Activated naive CD8-positive, alpha-beta T cell treated with anti-CD3 and anti-CD28 coated beads, Interleukin-2, amount 50 U/mL, for 16 hours (primary cell): ENCODE measurements at places on chromosomes 11 and 22.

DNA sequence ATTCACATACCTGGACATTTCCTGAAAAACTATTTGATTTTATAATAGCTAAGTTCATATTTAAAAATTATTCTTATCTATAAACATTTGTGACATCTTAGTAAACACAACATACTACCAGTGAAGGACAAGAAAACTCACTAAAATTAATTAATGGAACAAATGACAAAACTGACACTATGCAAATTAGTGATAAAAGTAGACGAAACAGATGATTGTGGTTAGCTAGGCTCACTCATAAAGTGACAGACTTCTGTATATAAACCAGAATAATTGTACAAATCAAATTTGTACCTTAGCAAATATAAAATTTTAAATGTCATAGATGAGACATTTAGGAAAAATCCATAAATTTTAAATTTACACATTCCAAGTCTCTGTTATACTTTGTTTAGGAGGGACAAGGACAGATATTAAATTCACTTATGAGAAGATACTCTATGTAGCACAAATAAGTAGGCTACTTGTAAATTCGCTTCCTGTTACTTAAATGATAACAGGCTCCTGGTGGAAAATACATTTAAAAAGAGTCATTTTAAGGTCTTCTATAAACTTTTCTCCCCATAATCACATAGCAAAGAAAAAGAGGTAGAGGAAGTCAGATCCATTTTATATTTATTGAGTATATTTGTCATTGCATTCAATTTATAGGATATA, 81.2 kb downstream of the KIF18A start:
- no peak for DNase-seq

DNA sequence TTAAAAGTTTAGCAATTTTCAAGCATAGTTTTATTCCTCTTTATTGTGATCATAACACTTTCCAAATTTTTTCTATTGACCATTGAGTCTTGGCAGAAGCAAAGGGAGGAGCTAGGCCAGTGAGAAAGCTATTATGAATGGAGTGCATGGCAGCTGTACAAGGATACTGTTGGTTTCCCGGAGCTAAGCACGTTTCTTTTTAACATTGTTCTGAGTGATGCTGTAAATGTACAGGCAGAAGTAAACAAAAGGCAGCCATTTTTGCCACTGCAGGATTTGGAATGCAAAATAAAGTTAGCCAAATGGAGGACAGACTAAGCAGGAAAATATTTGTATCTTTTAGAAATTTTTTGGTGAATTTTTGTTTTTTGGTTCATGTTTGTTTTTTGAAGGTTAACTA, 16.2 kb downstream of the CBL start:
- DNase-seq: no peak

GRCh38 chr11:123694551-123694950, 40.1 kb upstream of the SCN3B start:
- DNase-seq: no peak

GRCh38 chr11:74710281-74710938, 20.8 kb downstream of the CHRDL2 start:
- no peak for DNase-seq

- DNase-seq: no peak
Observed at GRCh38 chr11:8706673-8707432, 24.3 kb downstream of the RPL27A start.

GRCh38 chr11:79173615-79174014, 267.2 kb downstream of the TENM4 start:
- no peak for DNase-seq

DNA sequence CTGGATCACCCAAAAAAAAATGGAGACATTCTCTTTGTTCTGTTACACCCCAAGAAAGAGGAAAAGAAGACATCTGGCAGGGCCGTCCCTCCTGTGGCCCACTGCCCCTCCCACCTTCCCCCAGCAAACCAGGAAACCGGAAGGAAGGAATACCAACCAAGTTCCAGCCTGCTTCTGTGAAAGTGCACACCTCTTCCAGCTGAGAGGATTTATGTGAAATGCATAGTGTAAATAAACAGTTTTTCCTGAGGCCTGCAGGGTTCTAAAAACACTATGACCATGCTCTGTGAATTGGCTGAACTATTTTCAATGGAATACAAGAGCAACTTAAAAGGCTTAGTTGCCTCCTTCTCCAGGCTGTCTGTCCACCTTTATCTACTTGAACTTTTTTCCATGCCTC, 50.0 kb upstream of the CHST1 start:
- no peak for DNase-seq

DNA sequence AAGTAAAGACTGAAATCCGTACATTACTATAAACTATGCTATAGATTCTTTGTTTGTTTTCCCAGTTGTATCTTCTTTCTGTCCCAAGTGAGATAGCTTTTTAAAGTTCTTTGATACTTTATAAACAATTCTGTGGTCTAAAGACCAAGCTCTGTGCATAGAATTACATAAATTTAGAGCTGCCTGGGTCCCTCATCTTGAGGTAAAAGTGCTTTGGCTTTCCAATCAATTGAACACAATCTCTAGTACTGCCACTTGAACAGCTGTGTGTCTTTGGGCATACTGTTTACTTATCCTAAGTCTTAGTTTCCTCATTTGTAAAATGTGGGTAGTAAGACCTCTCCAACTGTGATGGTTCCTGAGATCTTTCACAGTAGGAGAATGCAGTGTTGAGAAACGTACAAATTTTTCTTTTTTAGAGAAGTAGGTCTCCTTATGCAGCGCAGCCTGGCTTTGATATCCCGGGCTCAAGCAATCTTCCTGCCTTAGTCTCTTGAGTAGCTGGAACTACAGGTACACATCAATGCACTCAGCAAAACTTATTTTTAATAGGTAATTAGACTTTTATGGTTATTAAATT, 2.5 kb upstream of the EED start:
- no peak for DNase-seq

DNA sequence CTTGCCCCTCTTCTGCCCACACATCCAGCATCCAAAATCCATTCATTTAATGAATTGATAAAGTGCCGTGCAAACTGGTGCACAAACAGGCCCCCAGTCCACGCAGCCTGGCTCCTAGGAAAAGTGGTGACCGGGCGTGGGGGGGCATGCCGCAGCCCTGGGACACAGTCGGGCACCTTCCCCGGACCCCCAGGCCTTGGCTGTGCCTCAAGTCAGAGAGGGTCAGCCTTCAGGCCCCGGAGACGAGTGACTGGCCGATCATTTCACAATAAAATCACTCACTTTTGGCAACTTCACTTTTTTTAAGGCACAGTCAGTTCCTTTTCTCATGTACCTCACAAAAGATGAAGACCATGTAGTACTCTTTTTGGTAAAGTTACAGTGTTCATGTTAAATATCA, 8.0 kb downstream of the CDPF1 start:
- DNase-seq: no peak

- no peak for DNase-seq
Observed at GRCh38 chr11:45665206-45665932, at the start of gene CHST1. TSS of gene CHST1 (minus strand) at chr11:45665622. CDS start at chr11:45650923, 14,699 bp downstream.

GRCh38 chr22:19086417-19086816, 35.8 kb downstream of the DGCR2 start:
- DNase-seq: no peak

DNA sequence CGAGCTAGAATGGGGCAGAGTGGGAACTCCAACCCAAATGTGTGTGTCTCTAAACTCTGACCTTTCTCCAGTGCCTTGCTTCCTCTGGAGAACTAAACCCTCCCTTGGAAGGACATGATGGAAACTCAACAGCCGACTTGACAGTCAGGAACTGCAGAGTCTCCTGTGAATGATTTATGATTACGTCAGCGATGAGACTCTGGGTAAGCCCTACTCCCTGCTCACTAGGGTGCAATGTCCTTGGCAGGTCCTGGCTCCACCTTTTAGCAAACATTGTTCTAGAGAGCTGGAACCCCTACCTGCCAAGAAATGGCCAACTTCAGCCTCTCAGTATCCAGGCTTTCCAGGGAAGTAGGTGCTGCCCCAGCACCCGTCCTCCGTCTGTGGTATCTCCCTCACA, 96.1 kb upstream of the CD82 start:
- DNase-seq: no peak

DNA sequence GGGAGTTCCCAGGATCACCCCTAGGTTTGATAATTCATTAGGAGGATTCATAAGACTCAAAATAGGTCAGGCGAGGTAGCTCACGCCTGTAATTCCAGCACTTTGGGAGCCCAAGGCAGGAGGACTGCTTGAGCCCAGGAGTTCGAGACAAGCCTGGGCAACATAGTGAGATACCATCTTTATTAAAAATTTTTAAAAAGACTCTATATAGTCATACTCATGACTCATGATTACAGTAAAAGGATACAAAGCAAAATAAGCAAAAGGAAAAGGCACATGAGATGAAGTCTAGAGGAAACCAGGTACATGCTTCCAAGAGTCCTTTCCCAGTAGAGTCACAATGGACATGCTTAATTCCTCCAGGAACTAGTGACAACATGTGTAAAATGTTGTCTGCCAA, 13.9 kb upstream of the PTS start:
- DNase-seq: no peak

DNA sequence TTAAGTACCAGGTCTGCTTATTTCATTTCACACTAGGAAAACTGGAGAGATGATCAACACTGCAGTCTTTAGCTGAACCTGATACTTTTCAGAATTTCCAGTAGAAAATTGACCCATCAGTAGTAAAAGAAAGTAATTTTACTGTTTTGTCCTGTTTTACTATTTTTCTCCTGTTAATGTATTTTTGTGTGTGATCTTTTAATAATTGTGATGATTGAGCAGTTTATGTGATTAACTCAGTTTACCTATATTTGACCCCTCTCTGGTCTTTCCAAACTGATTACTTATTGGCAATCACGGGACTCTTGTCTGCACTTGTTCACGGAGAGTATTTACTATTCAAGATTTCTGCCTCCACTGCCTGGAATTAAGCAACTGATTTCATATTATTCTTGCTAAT, 546 bp upstream of the CYP2R1 start:
- no peak for DNase-seq

DNA sequence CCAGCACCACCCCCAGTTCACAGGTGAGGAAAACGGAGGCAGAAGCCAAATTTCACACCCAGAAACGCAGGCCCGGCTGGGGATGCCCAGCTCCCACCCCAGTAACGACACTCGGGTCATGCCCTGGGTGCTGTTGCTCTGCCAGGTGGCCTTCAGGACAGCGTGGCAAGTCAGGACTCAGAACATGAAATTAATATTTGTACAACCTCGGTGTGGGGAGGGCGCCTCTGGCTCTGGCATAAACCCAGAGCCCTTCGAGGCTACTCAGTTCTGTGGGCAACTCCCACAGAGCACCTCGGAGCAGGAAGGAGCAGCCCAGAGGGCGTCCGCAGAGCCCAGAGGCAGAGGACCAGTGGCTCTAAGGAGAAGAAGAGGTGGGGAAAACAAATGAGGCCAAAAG, 71.6 kb downstream of the CELSR1 start:
- no peak for DNase-seq

- DNase-seq: no peak
Observed at GRCh38 chr11:86587264-86588193, 84.9 kb downstream of the ME3 start.

GRCh38 chr11:34359548-34359891, 1.7 kb upstream of the ABTB2 start:
- no peak for DNase-seq

- DNase-seq: no peak
Observed at GRCh38 chr11:65864706-65865471, 4.7 kb downstream of the MUS81 start.

DNA sequence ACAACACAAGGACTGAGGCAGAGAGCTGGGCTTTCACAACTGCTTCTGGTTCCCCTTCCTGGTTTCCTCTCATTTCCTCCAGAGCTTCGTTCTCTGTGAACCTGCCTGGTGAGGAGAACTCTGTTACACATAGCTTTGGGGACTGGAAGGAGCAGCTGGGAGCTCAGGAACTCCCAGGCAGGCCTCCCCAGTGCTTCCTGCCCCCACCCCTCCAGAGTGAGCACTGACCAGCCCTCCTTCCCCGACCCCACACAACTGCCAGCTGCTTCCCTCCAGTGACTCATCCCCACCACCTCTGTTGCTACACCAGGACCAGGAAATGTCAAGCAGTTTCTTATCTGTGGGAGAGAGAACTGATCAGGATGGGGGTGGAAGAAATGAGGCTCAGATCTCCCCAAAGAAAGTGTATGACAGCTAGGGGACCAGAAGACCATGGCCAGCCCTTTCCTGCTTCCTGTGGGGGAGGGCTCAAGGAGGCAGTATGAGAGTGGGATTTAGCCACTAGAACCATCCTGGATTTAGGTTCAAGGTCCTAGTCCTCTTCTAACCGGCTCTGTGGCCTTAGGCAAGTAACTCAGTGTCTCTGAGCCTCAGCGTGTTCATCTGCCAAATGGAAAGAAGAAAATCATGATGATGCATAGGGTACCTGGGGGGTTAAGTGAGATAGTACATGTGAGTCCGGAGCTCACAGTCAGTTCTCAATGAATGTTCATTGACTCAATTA, 4.5 kb upstream of the TP53I11 start:
- DNase-seq: no peak

DNA sequence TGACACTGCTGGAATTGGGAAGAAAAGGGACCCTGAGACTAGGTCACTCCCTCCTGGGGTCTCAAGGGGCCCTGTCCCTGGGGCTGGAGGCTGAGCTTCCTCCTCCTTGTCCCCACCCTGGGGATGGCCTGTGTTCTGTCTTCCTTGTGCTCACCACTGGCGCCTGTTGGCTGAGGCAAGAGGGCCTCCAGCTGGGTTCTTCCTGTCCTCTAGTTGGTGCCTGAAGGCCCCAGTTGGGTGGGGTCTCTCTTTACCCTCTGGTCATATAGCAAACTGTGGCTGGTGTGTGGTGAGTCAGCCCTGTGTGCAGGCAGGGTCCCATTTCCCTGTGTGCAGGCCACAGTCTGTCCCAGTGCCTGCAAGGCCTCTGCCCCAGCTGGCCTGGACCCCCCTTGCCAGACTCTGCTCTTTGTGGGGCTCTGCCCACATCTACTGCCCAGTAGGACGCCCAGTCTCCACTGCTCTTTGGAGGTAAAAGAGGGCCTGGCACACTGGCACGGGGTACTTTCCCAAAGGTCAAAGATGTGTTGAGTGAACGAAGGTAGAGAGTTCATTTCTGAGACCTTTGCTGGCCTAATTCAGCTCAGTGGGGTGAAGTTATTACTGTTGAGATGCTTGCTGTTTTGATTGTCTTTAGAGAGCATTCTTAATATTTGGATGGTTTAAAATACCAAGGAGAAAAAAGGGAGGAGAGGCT, 55.1 kb upstream of the CLDN5 start:
- no peak for DNase-seq

DNA sequence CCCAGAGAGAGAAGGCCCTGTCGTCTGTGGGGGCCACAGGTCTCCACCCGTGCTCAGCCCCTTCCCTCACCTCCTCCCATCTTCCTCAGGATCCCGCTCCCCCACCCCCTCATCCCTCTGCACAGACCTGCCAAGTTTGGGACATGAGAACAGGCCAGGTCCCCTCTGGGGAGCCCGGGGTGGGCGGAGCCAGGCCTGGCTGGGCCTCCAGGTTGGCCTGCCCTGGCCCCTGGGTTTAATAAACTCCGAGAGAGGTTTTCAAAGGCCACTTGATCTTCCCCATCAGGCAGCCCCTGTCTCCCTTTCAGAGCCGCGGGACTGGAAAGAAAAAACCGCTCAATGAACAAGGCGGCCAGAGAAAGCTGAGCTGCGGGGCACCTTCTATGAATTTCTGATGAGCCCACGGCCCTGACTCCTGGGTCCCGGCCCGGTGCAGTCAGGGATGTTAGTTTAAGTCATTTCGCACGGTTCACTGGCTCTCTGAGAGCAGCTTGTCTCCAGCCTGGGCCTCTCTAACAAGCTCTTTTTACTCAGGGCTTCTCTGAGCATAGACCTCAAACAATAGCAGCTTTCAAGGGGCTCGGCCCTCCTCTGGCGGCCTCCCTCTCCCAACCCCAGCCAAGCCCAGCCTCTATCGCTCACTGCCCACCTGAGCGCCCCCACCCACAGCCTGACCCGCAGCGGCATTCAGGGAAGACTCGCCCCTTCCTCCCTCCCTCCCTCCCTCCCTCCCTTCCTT, 64.8 kb downstream of the RPUSD4 start:
- DNase-seq: no peak

- DNase-seq: no peak
Observed at GRCh38 chr11:96338910-96339705, 3.9 kb downstream of the MAML2 start.
